ENCODE measurements at places on chromosomes 11 and 22.

GRCh38 chr22:37333724-37334460 is 51.6 kb downstream of the CYTH4 start:
- DNase-seq, result no peak

GRCh38 chr11:77444261-77444660 is 29.6 kb downstream of the PAK1 start:
- DNase-seq, result no peak

DNA sequence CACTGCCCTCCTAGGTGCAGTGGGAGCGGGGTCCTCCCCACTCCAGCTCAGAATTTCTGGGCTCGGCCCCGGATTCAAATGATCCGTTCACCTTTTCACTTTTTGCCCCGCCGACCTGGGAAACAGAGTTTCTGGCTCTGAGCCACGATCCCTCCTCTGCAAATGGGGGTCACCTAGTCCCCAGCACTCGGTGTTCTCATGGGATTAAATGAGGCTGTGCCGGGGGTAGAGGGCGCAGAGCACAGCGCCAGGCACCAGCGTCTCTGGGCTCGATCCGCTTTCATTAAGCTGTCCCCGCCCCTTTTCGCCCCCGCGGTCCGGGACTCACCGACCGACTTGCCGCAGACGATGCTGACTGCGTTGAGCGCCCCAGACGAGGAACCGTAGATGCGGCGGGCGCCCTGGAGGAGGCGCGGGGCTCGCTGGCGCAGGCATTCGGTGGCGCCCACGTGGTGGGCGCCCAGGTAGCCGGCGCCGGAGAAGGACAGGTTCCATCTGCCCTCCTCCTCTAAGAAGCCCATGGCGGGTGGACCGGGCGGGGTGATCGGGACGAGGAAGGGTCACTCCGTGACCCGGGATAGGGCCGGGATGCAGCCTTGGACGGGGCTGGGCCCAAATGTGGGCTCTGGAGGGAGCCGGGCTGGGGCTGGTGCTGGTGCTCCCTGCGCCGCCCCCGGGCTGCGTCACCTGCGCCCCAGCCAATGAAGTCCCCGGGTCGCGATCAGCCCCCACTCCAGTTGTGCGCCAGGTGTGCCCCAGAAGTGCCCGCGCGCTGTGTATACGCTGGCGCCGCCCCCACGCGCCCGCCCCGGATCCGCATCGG is at the start of gene PNPLA5:
PNPLA5 (minus strand) TSS at position 654 of the 823 bp plus-strand sequence; CDS start at position 521, 133 bp downstream.
- no peak for DNase-seq

- no peak for DNase-seq
These were observed 27.9 kb upstream of the SLC36A4 start for GRCh38 chr11:93225662-93226061.

DNA sequence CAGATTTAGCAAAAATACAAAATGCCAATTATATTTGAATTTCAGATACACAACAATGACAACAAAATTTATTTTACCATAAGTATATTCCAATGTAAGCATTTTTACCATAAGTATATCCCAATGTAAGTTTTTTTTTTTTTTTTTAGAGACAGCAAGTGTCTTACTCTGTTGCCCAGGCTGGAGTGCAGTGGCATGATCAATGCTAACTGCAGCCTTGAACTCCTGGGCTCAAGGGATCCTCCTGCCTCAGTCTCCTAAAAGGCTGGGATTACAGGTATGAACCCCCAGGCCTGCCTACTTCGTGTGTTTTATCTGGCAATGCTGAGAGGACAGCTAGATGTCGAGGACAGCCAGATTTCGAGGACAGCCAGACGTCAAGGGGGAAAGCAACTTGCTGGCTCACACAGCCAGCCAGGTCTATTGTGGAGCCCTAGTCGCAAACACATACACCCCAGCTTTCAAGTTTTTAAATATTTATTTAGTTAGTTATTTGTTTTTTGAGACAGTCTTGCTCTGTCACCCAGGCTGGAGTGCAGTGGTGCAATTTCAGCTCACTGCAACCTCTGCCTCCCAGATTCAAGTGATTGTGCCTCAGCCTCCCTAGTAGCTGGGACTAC is 1.1 kb upstream of the SERPING1 start:
- no peak for DNase-seq

DNA sequence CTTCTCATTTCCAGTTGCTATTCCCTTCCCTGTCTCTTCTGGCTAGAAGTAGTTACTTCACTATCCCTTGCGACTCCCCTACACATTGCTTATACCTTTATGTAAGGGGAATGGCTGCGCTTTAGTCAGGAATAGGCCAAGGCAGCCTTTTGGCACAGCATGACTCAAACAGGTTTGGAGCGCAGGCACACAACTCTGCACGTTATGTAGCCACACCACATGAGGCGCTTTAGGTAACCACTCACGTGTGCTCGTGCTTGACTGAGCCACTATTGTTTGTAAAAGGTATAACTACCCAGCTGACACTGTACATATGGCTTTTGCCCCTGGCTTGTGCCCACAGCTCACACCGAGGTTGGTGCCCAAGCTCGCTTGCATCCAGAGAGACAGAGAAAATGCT is 46.7 kb upstream of the LIPT2 start:
- no peak for DNase-seq

- no peak for DNase-seq
These were observed 104.0 kb downstream of the PDE2A start for GRCh38 chr11:72569966-72570892.

- DNase-seq, result no peak
These were observed 110.3 kb downstream of the ZBTB16 start for GRCh38 chr11:114169821-114170220.

DNA sequence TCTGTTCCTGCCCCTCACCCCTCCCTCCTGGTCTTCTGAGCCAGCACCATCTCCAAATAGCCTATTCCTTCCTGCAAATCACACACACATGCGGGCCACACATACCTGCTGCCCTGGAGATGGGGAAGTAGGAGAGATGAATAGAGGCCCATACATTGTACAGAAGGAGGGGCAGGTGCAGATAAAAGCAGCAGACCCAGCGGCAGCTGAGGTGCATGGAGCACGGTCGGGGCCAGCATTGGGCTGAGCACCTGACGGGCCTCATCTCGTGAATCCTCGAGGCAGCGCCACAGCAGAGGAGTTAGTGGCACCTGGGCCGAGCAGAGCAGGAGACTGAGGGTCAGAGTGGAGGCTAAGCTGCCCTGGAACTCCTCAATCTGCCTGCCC is 941.8 kb downstream of the BRD1 start:
- no peak for DNase-seq

GRCh38 chr22:23089633-23090456 is 19.5 kb downstream of the GNAZ start:
- DNase-seq, result no peak

DNA sequence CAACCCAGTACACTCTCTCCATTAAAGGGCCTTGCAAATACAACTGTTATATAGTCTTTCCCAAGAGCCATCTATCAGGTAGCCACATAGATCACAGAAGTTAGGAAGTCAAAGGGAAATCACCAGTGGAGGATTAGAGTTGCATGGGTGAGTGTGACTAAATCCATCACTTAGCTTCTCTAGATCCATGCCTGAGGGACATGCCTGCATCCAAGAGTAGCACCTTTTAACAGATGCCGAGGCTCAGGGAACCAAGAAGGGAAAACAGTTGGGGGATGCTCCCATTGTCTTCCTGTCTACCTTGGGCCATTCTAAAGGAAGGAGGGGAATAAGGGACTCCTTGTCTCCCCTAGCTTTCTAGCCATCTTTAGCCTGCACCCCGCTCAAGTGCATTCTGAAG is 77.9 kb downstream of the XRRA1 start:
- DNase-seq, result no peak

- no peak for DNase-seq
These were observed 68.1 kb downstream of the GRIK4 start for GRCh38 chr11:120579611-120580031.

DNA sequence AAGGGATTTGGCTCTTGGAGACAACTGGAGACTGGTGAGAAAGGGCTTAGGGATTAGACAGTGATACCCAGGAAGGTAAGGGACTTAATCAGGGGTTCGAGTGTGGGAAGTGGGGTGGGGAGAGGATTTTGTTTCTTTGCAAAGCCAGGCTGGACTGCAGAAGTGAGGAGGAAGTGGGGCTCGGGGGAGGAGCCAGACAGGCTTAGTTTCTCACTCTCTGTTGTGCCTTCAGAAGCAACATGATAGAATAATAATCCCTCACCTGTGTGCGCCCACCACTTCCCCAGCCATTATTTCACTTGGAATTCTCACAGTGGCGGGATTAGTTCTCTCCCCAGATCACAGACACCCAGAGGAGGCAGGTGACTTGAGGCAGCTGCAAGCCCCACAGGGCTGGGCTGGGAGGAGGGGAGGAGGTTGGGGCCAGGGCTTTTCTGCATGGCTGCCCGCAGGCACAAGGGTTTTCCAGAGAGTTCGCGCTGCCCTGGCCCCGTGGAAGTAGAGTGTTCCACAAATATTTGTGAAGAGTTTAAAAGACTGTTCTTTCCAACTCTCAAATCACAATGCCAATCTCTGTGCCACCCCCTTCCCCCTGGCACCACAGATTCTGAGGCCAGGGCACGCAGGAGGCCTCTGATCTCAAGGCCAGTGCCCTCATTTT is 4.0 kb upstream of the SEC14L2 start:
- no peak for DNase-seq

GRCh38 chr11:28964811-28965210 is 856.6 kb downstream of the METTL15 start:
- DNase-seq, result no peak

- DNase-seq, result no peak
These were observed 38.2 kb downstream of the TRIOBP start for GRCh38 chr22:37734964-37735451.

- DNase-seq, result no peak
These were observed 77.3 kb downstream of the YAP1 start for GRCh38 chr11:102187416-102188151.

DNA sequence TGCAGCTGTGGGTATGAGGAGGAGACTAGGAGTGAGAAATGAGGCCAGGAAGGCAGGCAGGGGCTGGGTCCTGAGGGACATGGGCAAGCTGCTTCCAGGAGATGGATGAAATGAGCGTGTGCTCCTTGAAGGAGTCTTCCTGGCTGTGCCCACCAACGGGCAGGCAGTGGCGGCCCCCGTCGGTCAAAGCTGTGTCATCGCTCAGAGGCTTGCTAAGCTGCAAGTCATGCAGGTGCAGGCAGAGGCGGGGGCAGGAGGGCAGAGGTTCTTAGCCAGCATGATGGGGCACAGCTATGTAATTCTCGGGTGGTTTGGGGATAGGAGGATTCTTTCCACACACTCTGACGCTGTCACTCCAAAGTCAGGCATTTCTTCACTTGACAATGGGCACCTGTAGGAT is 12.5 kb upstream of the PEX26 start:
- no peak for DNase-seq

DNA sequence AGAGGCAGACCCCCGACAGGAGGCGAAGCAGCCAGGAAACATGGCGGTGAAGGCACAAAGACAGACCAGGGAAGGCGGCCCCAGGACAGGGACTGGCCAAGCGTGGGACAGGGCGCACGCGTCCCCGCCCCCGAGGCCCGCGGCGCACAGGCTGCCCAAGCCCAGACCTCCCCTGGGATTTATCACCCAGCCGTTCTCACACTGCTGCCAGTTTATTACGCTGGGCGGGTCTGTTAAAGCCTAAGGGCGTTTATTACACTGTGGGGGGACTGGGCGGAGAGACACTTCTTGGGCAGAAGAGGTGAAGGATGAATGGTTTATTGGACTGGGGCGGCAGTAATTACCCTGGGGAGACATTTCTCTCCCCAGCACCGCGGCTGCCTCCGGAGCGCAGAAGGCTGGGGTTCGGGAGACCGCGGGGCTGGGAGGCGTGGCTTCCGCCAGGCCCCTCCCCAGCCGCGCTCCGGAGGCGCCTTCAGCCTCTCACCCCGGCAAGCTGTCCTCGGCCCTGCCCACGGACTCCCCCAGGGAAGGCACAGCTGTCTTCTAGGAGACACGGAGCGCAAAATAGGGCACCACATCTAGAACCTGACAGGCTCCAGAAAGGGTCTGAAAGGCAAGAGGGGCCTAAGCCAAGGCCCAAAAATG is 47.1 kb downstream of the SLC22A12 start:
- no peak for DNase-seq

DNA sequence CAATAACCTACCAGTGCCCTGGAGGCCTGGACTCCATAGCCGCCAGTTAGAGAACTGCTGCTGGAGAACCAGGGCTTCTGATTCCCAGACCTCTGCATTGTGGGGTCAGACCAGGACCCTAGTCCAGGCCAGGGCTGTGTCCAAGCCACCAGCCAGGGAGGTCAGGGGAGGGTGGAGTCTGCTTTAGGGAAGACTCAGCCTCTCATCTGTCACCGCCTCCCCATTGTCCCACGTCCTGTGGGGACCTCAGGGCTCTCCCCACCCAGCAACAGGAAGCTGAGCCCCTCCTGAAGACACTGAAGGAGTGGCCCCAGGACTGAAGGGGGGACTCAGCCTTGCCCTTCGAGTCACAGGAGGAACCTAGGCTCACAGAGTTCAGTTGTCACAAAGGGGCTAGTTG is 41.2 kb downstream of the PDE2A start:
- DNase-seq, result no peak

- no peak for DNase-seq
These were observed 19.5 kb downstream of the PANX1 start for GRCh38 chr11:94148189-94148588.

DNA sequence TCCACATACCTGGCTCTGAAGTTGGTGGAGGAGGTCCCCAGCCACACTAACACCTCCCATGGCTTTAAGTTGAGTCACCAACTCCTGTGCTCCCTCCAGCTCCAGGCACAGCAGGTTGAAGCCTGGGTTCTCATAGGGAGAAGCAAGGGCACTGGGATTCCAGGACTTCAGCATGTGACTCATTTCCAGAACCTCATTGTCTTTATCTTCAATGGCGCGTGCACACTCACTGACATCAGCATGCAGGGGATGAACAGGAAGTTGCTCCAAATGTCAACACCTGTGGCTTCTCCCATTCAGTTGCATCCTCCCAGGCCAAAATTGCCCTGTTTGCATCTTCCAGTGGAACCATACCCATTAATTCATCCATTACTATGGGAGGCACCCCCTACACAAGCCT is 5.8 kb upstream of the UBQLNL start:
- no peak for DNase-seq

DNA sequence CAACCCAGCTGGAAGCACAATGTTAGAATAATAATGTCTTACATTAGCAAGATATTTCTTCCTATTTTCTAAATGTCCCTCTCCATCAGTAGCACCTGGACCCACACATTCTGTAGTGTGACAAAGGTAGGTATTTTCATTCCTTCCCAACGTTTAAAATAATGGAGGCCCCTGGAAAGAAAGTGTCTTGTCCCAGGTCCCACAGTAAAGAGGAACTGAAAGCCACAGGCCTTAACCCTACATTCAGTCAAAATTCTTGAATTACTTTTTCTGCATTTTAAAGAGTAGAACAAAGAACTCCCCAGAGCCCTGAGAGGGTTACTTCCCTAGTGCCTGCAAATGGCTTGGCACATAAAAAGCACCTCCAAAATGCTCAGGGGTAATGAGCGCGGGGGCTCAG is 26.3 kb downstream of the OPCML start:
- DNase-seq, result no peak

Data from stimulated activated CD4-positive, alpha-beta T cell treated with anti-CD3 and anti-CD28 coated beads, TNF-alpha, amount 100 ng/mL, for 24 hours (primary cell).